ENCODE measurements at places on chromosomes 5 and 9. TPM values are rescaled to one million over a fixed set of nuclear protein-coding genes. Genes with fewer than 3 reads are reported as not detected.
A peak's percentile ranks its signal among the peaks of the same experiment; 100 is the strongest.

DNA sequence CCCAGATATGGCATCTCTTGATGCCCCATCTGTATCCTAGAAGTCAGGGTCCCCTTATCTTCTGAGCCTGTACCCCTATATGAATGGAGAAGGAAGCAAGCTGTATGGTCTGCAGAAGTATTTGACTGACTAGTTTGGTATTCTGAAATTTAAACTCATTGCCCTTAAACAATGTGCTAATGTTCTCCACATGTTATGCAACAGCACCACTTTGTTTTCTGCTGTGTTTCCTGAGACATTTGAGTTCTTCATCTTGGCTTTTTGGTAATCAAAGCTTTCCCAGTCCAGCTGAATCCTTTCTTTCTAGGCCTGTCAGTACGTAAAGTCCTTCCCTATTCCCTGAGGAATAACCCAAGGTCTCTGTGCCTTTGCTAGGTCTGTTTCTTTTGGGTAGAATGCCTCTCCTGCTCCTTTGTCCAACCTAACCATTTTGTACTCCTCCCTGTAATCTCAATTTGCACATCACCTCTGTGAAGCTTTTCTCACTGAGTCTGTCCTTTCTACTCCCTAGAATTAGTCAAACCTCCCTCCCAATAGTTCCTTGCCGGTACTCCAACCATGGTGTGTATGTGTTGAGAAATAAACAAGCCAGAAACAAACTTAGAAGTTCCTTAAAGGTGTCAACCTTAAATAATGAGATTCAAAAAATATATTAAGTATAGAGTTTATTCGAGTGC lies 72.1 kb upstream of the HSPB3 start:
- no peak for DNase-seq

TMEM232 gene
- total RNA-seq, result 25.4 TPM

SV2C gene
- 6.7 TPM for total RNA-seq

- DNase-seq, result no peak
These were observed 281.5 kb upstream of the GRIA1 start for GRCh38 chr5:153209016-153209415.

DNA sequence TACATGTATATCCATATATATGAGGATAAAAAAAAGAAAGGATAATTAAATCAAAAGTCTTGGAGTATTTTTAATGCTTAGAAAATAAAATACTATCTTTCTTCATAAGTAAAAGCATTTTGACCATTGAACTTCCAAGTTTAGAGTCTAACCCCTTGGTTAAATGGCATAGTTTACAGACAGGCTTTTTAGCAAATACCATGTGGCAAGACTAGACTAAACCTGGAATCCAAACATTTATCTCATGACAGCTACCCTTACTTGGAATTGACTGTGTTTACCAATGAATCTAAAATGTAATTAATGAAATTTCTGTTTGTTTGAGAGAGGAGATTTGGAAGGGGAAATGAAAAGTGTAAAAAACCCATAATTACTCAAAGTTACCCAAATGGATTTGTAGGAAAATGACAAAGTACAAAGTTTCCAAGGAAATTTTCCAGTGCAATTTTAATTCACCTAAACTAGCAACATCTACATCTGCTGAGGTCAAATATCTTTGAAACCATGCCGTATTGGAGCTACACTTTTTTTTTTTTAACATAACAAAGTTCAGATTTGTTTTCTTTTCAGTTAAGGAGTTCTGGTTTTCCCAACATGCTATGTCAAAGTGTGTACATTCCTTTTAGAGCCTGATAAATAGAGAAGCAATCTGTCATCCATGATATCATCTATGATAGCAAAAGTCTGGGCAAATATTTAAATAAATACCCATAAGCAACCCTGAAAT lies 272.1 kb upstream of the DAB2 start:
- DNase-seq, result no peak

DNA sequence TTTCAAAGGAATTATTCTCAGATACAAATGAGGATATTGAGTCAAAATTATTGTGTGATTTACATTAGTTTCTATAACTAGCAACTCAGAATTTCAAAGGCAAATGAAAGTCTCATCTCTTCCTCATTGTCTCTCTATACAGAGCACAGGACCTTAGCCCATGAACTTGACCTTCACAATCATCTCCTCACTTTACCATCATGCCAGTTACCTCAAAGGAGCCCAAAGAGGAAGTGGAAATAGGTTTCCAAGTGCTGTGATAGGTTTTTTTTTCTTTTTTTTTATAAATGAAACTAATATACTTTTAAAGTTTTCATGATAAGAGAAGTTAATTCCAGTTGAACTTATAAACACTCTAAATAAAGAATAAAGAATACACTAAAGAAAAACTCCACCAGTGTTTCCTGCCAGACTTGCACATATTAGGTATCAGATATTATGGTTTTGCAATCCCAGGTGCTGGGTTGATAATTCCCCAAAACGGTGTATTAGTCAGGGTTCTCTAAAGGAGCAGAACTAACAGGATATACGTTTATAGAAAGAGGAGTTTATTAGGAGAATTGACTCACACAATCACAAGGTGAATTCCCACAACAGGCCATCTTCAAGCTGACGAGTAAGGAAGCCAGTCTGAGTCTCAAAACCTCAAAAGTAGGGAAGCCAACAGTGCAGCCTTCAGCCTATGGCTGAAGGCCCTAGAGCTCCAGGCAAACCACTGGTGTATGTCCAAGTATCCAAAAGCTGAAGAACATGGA lies 50.1 kb upstream of the ADAMTS16 start:
- DNase-seq, result no peak

DNA sequence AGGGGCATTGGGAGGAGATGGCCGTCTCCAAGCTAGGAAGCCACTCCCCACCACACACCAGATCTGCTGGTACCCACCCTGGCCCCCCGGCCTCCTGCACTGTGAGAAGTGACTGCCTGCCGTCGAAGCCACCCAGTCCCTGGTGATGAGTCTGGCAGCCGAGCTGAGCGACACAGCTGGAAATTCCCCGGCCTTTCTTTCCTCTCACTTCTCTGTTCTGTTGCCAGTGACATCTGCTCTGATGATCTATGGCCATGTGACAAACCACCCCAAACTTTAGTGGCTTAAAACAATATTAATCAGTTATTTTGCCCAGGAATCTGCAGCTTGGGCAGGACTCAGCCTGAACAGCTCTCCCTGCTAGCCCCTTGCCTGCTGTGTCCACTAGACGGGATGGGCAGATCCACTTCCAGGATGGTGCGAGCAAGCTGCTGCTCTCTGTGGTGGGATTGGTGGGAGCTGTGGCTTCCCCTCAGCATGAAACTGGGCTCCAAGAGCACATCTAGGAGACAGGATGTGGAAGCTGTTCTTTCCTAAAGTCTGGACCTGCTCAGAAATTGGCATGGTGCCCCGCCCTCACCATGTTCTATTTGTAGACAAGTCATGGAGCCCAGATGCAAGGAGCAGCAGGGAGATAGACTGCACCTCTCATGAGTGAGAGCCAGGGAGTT lies 211.2 kb downstream of the GADD45G start:
- no peak for DNase-seq

DNA sequence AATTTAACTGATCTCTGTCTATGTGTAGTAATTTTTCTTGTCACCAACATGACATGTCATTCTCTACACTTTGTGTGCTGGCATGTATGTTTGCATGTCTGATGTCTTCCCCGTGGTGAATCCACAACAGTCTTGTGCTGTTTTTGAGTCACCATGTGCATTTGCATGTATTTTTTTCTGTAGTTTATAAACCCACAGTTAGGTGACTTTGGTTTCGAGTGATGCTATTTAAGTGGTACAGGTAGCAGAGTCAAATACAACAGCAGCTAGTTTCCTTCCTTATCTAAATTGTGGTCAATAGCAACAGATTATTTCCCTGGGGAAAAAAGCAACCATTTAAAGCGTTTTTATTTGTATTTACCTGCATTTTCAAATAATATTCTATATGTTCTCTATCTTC lies 89.9 kb upstream of the FSD1L start:
- DNase-seq, result no peak

FOXD4 gene
- 0.79 TPM for total RNA-seq

GRCh38 chr5:34660444-34660843 lies 4.3 kb downstream of the RAI14 start:
- DNase-seq, result no peak

GRCh38 chr5:78501411-78502352 lies 141.3 kb downstream of the SCAMP1 start:
- DNase-seq, result no peak

FGF18 gene
- total RNA-seq, result 1.3 TPM

DNA sequence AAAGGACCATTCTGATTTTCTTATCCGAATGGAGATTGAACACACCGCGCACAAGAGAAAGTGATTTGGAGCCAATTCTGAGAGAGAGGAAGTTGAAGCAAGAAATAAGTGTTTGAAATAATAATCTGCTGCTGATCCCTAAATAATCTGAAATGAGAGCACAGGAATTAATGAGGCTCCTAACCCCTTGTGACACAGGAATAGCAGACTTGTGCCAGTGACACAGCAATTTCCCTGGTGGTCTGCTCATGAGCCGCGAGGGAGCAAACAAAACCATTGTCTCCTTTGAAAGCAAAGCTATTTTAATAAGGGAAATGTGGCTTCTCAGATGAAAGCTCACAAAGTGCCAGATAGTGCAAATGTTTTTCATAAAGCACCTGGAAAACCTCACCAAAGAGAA lies 936.1 kb upstream of the WWC1 start:
- DNase-seq, result no peak

DNA sequence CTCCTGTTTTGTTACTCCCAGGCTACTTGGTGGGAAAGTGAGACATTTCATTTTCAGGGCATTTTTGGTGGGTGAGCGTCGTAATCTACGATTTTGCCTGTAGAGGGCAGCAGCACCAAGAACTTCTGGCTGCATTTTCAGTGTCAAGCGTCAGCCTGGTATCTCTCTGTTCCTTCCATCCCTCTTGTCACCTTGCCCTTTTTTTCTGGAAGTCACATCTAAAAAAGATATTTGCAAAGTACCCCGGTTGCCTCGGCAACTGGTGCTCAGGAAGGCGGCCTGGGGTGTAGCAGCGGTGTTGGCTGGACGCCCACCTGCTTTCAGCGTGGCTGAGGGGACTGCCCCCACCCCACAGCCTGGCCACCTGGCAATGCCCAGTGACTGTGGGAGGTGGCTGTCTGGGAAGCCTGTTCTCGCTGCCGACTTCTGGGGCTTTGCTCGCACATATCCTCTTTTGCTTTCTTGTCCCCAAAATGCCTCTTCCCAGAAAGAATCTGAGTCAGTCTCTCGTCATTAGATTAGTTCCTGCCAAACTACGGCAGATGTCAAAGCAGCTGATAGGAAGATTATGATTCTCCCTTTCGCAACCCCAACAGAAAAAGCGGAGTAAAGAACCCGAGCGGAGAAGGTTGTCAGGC lies 84.5 kb downstream of the ACER2 start:
- DNase-seq, result peak; percentile 86

ITK gene
- total RNA-seq, result not detected

DNA sequence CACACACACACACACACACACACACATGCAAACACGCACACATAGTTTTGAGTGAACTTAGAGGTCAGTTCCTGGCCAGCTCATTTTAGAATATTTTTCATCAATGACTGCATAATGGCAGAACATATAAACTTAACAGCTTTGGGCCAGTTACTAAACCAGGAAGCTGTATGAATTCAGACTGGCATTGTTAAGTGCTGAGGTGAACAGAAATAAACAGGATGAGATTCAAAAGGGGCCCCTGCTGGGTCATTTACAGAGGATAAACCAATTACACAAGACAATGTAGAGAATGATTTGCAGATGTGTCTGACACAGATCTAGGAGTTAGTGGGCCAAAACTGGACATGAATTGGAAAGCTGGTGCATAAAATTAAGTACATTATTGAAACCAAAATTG lies 44.6 kb downstream of the MARCHF11 start:
- DNase-seq, result no peak

PCDHGA6 gene
- total RNA-seq, result 12.4 TPM

- peak; percentile 42 for DNase-seq
These were observed 96.2 kb upstream of the ARAP3 start for GRCh38 chr5:141778206-141778605.

DNA sequence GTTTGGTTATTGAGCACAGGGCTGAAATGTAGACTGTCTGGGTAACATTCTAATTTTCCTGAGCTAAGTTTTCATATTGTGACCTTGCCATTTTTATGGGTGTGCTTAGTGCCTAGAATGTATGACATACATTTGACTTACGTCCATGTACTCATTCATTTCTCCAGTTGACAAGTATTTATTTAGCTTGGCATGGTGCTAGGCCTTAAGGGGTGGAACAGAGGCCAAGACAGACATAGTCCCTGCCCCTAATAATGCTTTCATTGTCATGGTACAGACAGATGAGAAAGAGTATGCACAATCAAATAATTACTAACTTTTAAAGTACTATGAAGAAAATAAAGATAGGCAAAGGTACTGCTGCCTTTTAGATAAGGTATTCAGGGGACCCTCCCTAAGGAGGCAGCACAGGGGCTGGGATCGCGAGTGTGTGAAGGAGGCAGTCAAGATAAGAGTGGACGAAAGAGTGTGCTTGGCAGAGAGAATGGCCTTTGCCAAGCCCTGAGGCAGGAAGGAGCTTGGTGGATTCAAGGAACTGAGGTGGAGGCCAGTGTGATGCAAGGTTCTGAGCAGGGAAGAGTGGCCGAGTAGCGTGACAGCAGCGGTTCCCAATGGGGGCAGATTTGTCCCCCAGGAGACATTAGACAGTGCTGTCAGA lies 128.0 kb downstream of the PIP5K1B start:
- DNase-seq, result no peak
